ENCODE measurements at places on chromosomes 5 and 9.

DNA sequence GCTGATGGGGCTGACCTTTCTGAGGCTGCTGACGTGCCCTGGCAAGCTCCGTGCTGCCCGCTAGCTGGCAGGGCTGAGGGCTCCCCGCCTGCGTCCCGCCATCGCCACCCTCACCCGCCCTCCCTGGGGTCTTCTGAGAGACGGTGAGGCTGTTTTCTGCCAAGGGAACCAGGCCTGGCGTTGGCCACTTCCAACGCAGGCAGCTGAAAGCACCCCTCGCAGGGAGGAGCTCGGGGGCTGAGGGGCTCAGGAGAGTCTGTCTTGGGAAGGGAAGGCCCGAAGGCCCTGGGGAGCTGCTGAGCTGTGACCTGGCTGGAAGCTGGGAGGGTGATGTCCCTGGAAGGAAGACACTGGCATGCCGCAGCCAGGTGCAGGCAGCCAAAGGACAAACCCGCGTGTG lies 9.8 kb upstream of the TMEM250 start:
- no peak for DNase-seq

DNA sequence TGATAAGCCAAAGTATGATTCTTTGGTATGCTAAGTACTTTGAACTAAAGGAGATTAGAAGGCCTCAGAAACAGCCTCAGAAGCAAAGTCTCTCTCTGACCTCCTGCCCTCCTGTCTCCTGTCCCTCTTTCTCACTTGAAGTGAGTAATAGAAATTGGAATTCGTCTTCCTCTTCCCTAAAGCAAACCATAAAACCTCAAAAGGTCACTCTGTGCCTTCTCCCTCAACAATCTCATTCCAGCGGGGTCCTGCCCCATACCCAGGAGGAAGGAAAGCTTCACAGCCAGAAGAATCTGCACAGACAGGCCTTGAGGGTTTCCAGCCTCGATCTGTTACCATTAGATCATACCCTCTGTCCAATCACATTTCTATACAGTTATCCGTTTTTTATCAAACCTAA lies 87.8 kb downstream of the HAPLN1 start:
- DNase-seq, result no peak

DNA sequence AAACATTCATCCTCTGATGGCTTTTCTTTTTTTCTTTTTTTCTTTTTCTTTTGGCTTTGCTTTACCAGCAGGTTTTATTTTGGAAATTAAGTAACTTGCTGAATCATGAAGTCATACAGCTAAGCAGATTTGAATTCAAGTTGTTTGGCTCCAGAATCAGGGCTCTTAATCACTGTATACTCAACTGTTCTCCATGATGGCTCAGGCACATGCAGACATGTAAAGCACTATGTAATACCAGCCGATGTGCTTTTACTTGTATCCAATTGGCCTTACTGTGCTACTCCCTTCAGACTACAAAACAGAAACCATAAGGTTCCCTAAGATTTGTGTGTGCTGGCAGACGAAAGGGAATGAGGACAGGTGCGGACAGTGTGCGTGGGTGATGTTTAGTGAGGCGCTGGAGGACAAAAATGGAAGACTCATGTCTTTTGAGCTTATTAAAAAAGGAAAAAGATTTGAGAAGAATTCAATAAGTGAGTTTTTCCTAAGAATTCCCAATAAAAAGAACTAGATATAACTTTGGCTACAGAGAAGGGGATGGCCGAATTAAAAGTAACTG lies 44.7 kb upstream of the OTP start:
- DNase-seq, result no peak

- peak; percentile 20 for DNase-seq
Observed at GRCh38 chr9:14846871-14847311, 63.3 kb downstream of the FREM1 start.

DNA sequence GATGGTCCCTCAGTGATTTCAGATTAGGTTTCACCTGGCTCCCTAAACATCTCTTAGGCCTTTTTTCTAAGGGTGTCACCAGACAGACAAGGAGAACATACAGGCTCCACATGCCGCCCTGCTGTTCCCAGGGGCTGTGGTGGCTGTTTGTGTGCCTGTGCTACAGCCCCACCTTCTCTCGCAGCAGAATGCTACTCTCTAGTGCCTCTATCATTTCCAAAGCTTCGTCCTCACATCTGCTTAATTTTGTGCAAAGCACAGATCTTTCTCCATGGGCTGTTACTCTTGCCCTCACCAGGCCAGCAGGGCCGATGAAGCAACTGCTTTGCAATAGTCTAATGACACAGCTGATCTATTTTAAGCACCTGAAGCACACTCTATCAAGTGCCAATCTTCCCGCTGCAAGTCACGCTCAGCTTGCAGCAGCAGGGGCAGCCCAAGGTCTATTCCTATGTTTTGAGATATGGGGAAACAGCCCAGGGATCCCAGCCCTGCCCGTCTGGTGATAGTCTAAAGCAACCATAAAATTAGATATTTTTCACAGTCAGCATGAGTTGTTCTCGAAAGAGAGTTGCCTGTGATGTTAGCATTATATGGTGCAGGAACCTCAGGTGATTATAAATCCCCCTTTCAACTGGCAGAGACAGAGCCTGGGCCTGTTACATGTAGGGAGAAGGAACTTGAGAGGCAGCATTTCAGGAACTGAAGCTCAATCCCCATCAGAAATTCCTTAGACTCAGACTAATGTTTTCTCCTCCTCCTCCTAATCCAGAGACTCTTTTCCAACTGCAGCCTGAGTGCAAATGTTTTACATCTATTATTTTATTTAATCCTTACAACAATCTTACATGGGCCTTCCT lies 12.7 kb downstream of the ABLIM3 start:
- DNase-seq, result no peak

- no peak for DNase-seq
Observed at GRCh38 chr9:126488310-126488709, 125.4 kb upstream of the LMX1B start.

DNA sequence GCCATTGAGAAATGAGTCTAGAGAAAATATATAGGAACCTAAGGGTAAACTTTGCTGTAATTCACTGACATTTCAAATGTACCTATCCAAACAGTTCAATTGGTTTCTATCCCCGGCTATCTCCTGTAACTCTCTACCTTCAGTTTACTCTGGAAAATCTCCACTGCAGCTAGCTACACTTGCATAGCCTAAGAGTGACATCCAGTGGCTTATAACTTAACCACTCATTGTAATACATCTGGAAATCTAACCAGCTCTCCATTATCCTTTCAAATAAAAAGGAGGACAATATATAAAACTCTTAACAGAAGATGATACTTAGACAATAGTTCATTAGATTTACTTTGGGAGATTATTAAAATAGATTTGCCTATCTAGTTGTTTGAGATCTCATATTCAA lies 35.3 kb upstream of the SPDL1 start:
- no peak for DNase-seq

DNA sequence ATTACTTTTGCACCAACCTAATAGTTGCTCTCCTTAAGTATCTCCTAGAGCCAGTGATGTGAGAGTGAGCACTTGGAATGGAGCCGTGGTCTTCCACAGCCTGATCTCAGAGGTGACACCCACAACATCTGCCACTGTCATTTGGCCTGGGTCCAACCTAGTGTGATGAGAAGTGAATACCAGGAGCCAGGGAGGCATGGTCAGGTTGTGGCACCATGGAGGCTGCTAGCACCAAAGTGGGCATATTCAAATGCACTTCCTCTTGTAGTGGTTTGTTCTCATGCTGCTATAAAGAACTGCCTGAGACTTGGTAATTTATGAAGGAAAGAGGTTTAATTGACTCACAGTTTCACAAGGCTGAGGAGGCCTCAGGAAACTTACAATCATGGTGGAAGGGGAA lies 22.6 kb upstream of the CEP72 start:
- DNase-seq, result no peak

DNA sequence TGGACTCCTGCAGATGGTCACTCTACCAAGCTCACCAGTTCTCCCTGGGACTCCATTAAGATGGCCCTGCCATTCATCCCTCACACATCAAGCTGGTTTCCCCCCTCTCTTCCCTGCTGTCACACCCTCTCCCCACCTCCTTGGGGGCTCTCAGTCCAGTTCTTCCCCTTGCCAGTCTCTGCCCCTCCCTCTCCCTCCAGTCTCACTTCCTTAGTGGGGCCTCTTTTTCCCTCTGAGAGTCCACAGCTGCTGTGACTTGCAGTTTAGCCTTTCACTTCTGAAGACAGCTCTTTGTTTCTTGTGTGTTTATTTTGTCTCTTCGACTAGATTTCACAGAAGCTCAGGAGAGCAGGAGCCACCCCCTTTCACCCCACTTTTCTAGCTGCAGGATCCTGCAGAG lies 10.5 kb downstream of the DOCK2 start:
- DNase-seq, result no peak

GRCh38 chr9:112896131-112896530 lies 5.5 kb upstream of the SLC46A2 start:
- DNase-seq, result no peak

GRCh38 chr9:132032238-132032950 lies 47.3 kb downstream of the MED27 start:
- no peak for DNase-seq

DNA sequence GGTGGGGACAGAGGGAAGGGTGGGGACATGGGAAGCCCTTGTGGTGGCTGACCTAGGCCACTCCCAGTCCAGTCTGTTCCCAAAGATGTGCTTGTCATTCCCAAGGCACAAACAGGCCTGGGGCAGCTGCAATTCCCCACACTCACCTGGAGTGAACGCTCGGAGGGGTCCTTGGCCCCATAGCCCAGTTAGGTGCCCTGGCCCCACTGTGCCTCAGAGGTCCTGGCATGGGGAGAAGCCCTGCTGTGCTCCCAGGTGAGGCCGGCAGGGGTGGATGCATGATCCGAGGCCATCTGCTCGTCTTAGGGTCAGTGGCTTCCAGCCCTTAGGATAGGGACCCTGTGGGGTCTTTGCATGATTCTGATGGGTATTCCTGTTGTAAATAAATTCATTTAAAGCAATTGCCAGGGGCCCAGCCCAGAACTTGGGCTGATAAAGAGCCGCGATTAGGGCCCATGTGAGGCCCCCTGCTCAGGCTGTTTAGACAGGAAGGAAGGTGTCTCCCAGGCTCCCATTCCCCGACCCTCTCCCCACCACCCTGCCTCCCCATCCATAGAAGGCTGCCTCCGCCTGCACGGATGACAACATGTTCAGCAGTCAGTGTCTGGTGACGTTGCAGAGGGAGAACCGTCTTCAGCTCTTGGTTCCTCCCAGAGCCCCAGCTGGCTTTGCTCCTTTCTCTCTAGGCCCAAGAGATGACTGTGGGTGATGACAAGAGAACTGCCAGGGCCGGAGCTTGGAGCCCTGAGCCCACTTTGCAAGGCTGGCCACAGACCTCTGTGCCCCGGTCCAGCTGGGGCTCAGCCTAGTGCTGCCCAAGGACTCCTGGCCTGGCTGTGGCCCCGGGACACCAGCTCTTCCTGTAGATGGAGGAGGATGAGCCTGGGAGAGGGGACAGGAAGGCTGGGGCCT lies 28.4 kb upstream of the IRX4 start:
- DNase-seq, result no peak

DNA sequence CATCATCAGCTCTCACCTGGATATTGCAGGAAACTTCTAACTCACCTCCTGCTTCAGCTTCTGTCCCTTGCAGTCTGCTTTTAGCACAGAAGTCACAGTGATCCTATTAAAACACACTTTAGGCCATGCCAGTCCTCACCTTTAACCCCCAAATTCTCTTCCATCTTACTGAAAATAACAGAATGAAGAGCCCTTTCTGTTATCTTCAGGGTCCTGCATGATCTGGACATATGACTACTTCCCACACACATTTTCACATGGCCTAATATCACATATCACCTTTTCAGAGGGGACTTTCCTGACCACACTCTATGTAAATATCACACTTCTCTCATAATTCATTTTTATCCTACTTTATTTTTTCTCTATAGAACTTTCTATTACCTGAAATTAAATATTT lies 550.6 kb upstream of the CLINT1 start:
- DNase-seq, result no peak

DNA sequence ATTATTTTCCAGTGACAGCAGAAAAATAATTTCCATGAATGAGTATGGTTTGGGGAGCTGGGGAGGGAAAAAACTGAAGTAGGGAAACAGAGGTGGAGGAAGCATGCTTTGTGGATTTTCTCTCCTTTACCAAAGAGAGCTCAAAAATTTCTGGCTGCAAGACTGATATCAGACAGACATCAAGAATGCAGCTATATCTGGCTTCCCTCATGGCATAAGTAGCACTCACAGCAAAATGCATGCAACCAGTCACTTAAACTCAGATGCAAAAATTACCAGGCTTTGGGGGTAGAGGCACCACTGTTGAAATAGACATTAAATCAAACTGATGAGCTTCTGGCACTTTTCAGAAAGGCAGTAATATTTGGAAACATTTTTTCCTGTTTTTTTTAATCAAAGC lies 196.9 kb downstream of the TSSK1B start:
- no peak for DNase-seq

DNA sequence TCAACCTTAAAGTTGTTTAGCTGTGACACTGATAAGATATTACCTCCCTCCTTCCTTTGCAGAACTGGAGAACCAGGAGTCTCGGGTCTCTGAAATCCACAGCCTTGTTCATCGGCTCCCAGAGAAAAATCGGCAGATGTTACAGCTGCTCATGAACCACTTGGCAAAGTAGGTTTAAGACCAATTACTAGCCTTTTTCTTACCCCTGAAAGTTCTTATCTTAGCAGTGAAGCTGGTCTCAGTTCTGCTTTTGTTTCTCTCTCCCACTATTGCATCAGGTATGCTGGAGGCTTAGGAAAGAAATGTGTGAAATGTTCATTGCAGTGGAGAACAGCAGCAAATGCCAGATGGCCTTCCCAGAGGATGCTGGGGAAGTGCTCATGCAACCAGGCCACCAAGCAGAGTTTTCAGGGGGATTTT lies 287.4 kb downstream of the ARHGAP26 start:
- DNase-seq, result no peak

DNA sequence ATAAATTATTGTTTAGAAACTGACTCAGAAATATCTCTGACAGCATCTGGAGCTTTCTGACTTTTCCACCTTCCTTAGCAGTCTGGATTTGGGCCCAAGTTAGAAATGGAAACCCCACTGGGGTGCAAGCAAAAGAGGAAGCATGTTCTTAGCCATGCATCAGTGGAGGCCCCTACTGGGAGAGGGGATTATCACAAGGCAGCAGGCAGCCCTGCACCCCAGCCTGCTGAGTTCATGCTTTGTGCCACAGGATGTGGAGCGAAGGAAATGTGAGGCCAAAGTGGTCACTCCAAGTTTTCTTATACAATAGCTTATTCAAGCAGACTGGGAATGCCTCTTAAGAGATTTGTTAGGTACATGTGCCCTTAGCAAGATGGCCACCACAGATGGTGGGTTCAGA lies 146.5 kb upstream of the TLX3 start:
- no peak for DNase-seq

GRCh38 chr9:121399883-121400607 lies 30.0 kb upstream of the STOM start:
- no peak for DNase-seq

DNA sequence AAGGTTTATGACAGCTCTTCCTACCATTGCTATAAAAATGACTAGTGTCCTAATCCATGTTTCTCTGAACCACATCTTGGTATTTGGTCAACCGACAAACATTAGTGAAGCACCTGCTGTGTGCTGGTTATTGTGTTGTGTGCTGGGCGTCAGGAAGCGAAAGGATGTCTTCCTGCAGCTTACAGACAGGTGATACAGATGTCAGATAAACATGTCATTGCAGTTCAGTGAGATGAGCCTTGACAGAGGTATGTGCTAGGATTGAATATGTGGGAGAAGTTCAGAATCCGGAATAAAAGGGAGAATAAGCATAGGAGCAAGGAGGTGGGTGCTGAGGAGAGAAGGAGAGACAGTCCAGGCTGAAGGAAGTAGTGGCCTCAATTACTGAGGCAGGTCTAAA lies 20.3 kb upstream of the CTNNA1 start:
- no peak for DNase-seq
